Activated CD4-positive, alpha-beta T cell treated with anti-CD3 and anti-CD28 coated beads, Interleukin-2, amount 10 ng/mL, durations not matched to agents 24 days and 14 days (primary cell): ENCODE measurements at places on chromosomes 16 and 17. TPM values are rescaled to one million over a fixed set of nuclear protein-coding genes. Genes with fewer than 3 reads are reported as not detected.

The TP53TG3B gene
- not detected in 2 replicates for total RNA-seq

The LPO gene
- not detected in 2 replicates for total RNA-seq

The ABCA10 gene
- 0.24 and 0.37 TPM in 2 replicates for total RNA-seq

The NOG gene
- 0.09 and 0.21 TPM in 2 replicates for total RNA-seq

The CRK gene
- 22.5 and 24.3 TPM in 2 replicates for total RNA-seq

GRCh38 chr16:78022347-78023060 lies at the start of gene CLEC3A:
Gene CLEC3A (plus strand): TSS chr16:78022548. CDS start chr16:78022627, 79 bp downstream.
- no peaks in the 10 kb centered on the region for H3K4me1 ChIP-seq
- no peak for DNase-seq
- H3K36me3 ChIP-seq: no peaks in the 10 kb centered on the region
- no peak within 1 kb of the TSS for H3K4me3 ChIP-seq
- H3K27me3 ChIP-seq: peaks cover 12% of the 10 kb centered on the region

GRCh38 chr17:29180788-29181160 lies 576 bp upstream of the MYO18A start:
- H3K27me3 ChIP-seq: peaks cover 19% of the 10 kb centered on the region
- H3K4me1 ChIP-seq: peaks cover 30% of the 10 kb centered on the region
- no peak for DNase-seq
- no peak overlapping the region for H3K27ac ChIP-seq

DNA sequence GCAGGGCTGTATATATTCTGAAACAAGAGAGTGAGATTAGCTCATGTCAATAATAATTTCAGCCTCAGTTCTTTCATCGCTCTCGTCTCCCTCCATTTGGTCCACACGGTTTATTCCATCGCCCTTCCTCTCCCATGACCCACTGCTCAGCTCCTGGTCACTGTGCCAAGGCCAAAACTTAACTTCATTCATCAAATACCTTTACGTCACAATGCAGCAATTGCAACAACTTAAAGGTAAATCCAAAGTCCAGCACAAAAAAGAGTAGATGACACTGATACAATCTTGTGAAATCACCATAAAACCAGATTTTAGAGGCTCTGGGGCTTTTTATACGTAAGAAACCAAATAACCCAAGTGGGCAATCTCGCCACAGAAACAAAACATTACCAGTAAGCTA lies 72.0 kb downstream of the ANKRD11 start:
- no peak overlapping the region for H3K4me3 ChIP-seq
- H3K27me3 ChIP-seq: no peaks in the 10 kb centered on the region
- no peak for DNase-seq

GRCh38 chr16:46976550-46976949 lies 3.1 kb upstream of the DNAJA2 start:
- H3K27ac ChIP-seq: peak overlapping the region; percentile 31
- H3K36me3 ChIP-seq: peaks cover 16% of the 10 kb centered on the region
- no peak for DNase-seq

- peak overlapping the region; percentile 99 for H3K27ac ChIP-seq
- DNase-seq: no peak
- H3K36me3 ChIP-seq: peaks cover 15% of the 10 kb centered on the region
- H3K4me1 ChIP-seq: peaks cover 41% of the 10 kb centered on the region
Observed at GRCh38 chr17:47895347-47895855, 635 bp upstream of the SP2 start.

DNA sequence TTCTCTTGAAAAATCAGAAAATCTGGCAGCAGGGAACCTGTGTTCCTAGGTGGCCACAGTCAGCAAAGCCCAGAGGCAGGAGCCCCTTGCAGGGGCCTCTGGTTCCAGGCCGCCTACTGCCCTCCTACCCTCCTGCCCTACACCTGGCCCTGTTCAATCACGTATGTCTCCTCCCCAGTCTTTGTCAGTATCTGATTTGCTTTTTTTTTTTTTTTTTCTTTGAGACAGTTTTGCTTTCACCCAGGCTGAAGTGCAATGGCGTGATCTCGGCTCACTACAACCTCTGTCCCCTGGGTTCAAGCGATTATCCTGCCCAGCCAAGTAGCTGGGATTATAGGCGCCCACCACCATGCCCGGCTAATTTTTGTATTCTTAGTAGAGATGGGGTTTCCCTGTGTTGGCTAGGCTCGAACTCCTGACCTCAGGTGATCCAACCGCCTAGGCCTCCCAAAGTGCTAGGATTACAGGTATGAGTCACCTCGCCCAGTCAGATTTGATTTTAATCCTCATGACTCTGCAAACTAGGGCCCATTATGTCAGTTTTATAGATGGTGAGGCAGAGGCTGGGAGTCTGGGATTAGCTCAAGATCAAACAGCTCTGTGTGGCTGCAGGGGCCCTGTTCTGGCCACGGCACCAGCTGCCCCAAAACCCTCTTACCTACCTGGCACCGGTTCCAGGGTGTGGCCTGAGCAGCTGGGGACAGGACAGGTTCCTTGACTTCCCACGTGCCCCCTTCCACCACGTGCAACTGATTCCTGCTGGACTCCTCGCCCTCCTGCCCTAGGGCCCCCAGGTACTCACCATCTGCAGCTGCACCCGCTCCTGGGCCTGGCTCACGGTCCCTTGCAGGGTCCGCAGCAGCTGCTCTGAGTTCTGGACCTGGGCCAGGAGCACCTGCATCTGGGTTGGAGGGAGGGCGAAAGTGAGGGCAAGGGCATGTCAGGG lies 14.7 kb downstream of the RABEP2 start:
- no peak for DNase-seq
- no peaks in the 10 kb centered on the region for H3K27me3 ChIP-seq
- H3K36me3 ChIP-seq: peaks cover 16% of the 10 kb centered on the region
- H3K4me3 ChIP-seq: no peak overlapping the region
- H3K4me1 ChIP-seq: no peaks in the 10 kb centered on the region
